ENCODE measurements at places on chromosomes 3 and 15. TPM values are rescaled to one million over a fixed set of nuclear protein-coding genes. Genes with fewer than 3 reads are reported as not detected.
A peak's percentile ranks its signal among the peaks of the same experiment; 100 is the strongest.

DNA sequence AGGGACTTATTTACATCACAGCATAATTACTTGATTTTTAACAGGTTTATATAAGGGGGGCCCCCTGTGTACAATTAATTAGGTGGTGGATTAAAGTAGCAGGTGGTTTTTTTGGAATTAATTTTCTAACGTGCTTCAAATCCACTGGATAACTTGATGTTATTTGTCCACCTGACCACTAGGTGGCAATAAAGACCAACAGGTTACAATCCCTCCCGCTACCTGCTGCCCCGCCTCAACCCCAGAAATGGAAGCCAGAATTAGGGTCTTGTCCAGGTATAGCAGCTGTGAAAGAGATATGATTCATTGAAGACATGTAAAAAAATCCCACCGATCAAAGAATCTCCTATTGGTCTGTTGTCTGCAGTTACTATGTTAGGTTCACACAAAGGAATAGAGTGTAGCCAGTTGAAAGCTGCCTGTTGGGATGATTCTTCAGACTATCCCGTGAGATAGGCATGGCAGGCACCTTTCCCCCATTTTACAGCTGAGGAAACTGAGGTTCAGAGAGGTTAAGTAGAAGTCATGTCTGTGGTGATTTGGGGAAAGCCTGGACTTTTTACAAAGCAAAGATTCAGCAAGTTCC lies 44.0 kb downstream of the MFSD1 start:
- DNase-seq: peak; percentile 10

The TEX55 gene
- total RNA-seq: not detected

GRCh38 chr3:77321646-77322045 lies 281.7 kb downstream of the ROBO2 start:
- DNase-seq: no peak

GRCh38 chr3:10961921-10962320 lies 30.6 kb upstream of the SLC6A1 start:
- no peak for DNase-seq

- DNase-seq: no peak
Observed at GRCh38 chr3:69352305-69353087, 33.4 kb downstream of the FRMD4B start.

The TMIE gene
- total RNA-seq: 0.62 TPM

The KBTBD13 gene
- 1.6 TPM for total RNA-seq

- no peak for DNase-seq
Observed at GRCh38 chr3:14458434-14459275, 56.2 kb downstream of the SLC6A6 start.

DNA sequence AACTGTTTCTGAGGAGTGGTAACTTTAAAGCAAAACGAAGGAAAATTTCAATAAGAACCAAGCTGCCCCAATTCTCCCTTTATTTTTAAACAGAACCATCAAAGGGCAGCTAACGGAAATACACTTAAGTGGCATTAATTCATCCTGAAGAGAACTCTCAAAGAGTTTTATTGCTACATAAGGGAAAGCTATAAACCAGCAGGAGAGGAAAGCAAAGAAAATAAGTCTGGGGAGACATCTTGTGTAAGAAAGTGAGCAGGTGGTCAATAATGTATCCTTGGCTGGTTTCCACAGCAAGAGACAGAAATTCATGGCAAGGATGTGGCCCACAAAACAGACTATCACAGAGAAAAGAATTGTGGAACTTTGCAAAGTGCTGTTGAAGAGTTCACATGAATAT lies 40.0 kb upstream of the CMSS1 start:
- DNase-seq: no peak

- no peak for DNase-seq
Observed at GRCh38 chr15:67276666-67277065, 22.1 kb downstream of the IQCH start.

DNA sequence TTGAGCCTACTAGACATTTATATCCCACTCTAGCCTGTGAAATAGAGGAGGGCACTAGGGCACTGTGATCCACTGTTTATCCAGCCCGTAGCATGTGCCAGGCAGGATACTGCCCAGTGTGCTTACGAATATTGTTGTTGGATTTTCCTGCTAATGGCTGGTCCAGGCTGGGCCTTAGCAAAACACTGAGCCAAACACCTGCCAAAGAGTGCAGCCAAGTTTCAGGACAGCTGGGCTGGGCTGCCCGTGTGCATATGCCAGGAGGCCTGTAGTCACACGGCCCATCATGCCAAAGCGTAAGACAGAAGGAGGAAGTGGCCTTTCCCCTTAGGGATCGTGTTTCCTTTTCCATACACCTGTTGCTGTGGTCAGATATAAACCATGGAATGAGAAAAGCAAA lies 54.5 kb upstream of the ABHD10 start:
- peak; percentile 94 for DNase-seq

DNA sequence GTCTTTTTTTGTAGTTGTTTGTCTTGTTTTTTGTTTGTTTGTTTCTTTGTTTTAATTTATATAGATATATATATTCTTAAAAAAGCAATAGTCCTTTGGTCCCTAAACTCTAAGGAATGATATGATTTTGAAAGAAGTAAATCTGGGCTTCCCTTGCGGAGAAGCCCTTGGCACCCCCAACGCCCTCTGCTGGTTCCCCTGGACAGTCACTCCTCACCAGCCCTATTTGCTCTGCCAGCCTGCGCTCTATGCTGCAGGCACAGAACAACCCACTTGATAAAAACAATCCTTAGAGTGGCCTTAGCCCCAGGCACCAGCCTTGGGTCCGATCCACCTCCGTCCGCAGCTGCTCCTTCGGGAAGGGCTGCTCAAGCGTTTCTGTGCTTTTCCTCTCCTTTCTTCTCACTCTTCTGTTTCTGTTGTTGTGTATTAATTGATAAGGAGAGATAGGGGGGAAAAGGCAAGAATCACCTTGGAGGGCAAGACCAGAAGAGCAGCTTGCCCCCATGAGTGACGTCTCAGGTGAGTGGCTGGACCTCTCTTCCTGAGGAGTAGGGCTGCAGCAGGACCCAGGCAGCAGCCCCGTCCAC lies 13.7 kb upstream of the PARP6 start:
- no peak for DNase-seq

- no peak for DNase-seq
Observed at GRCh38 chr15:68378595-68378994, 53.4 kb downstream of the ITGA11 start.

The ACP3 gene
- total RNA-seq: 0.44 TPM

DNA sequence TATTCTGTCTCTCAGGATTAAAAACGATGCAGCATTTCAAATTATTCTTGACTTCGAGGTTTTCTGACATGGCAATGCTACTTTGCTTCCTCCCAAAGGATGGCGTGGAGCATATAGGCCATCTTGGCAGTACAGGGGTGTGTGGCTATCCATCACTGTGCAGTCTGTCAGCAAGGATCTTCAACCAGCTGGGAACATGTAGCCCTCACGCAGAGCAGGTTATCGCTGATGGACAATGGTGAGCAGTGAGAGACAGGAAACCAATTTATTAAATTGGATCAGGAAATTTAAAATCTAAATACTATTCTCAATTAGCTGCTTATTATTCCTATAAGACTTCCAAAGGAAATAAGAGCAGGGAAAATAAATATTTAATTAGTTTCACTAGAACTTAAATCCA lies 615.3 kb downstream of the OTOL1 start:
- no peak for DNase-seq

DNA sequence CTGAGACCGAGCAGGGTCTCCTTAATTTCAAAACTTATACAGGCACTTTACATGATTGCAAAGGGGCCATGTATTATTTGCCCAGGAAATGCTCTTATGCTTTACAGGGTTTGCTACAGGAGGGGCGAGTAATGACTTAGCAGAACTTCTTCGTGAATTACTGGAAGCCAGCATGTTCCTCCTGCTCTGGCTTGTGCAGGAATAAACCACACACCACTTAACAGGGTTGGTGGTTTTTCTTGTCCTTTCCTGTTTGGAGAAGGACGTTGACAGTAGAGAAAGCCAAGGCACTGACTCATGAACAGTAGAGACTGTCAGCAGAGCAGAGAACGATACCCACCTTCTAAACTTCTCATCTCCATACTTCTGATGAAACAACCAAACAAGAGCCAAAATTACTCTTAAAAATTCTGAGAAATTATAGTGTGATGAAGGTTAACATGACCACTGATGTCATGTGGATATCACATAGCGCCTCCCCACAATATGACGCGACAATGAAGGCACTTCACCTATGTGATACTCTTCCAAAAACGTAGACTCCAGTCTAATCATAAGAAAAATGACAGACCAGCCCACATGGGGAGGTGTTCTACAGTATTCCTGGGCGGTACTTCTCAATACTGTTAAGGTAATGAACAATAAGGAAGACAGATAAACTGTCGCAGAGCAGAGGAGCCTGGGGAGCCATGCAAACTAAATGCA lies 24.7 kb upstream of the MCTP2 start:
- DNase-seq: peak; percentile 25

DNA sequence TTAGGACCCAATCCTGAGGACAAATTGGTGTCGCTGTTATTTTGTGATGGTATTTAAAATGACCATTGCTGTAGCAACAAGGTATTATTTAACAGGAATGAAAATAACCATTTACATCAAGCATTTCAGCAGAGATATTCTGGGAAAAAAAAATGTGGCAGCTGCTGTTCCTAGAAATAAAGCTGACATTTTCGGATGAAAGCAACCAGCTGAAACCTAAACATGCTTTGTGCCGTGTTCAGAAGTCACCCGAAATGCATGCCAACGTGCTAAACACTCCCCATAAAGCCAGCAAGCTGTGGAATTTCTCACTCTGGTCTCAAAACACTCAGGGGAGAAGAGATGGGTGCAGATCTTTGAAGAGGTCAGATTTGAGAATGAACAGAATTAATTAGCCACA lies 31.5 kb upstream of the TAFA4 start:
- peak; percentile 57 for DNase-seq

GRCh38 chr3:112605285-112605684 lies 35.7 kb downstream of the CCDC80 start:
- DNase-seq: peak; percentile 82

The GPR171 gene
- total RNA-seq: 0.04 TPM

The ATP13A3 gene
- 35.2 TPM for total RNA-seq

DNA sequence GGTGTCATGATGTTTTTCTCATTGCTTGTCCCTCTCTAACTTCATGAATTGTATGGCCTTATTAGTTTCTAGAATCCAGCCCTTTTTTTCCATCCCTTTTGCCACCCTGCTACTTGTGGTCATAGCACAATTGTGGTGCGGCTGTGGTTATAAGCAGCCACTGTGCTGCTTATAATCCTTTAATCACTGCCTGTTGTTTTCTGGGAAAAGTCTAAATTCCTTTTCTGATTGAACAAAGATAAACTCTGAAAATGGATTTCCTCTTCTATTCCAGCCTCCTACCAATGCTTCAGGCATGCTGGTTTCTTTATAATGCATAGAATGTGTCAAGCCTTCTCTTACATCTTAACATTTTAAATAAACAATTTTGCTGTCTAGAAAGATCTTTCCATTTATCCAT lies 319.5 kb downstream of the C3orf38 start:
- DNase-seq: no peak

GRCh38 chr3:127224118-127224517 lies 31.2 kb downstream of the PRR23E start:
- peak; percentile 8 for DNase-seq

DNA sequence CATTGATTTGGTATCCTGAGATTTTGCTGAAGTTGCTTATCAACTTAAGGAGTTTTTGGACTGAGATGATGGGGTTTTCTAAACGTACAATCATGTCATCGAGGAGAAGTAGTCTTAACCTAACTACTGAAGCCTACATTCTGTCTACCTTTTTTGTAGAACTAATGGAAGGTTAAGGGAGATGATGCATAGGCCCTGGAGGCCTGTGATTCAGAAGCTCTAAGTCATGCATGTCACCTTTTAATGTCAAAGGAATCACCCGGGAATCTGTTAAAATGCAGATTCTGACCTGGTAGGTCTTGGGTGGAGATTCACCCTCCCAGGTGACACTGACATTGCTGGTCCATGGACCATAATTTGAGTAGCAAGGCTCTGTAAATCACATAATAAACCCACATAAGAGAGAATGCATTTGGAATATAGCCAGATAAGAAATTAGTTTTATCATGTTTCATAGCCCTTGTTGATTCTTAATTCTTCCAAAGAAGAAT lies 64.9 kb downstream of the GHSR start:
- no peak for DNase-seq

The NAALADL2 gene
- 17.4 TPM for total RNA-seq

DNA sequence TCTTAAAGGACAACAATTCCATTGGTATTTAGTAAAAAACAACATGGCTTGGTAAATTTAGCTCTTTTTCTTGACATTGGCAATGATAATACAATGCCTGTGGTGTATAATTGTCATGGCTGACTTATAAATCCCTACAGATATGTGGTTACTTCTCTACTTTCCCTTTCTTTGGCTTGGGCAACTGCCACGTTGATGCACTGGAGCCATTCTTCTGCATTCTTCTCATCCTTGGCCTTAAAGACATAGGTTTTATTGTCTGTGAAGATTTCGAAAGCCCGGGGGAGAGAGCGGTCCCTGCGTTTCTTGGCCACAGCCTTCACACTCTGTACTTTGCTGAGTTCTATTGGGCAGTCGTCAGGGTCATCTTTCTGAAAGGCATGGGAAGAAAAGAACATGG lies 101.1 kb upstream of the CCNL1 start:
- DNase-seq: no peak

The LMCD1 gene
- 159 TPM for total RNA-seq

- no peak for DNase-seq
Observed at GRCh38 chr15:85559530-85559929, 179.1 kb downstream of the AKAP13 start.

DNA sequence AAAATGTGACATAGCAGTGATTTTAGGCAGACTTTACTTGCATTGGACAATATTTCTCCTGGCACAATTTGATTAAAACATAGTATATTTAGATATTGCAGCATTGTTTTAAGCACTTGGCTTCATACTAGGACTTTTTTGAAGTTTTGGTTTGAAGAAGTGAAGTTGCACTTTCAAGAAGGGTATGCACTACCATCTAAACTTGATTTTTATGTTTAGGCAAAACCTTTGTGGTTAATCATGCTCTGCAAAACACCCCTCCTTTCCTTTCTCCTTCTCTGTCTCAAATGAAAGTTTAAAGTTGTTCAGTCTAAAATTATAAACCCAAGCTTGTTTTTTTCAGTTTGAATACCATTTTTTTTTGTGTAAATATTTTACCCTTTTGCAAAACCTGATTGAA lies 173.8 kb downstream of the TCF12 start:
- DNase-seq: no peak

GRCh38 chr15:71530116-71530515 lies 280.2 kb upstream of the NR2E3 start:
- DNase-seq: no peak

DNA sequence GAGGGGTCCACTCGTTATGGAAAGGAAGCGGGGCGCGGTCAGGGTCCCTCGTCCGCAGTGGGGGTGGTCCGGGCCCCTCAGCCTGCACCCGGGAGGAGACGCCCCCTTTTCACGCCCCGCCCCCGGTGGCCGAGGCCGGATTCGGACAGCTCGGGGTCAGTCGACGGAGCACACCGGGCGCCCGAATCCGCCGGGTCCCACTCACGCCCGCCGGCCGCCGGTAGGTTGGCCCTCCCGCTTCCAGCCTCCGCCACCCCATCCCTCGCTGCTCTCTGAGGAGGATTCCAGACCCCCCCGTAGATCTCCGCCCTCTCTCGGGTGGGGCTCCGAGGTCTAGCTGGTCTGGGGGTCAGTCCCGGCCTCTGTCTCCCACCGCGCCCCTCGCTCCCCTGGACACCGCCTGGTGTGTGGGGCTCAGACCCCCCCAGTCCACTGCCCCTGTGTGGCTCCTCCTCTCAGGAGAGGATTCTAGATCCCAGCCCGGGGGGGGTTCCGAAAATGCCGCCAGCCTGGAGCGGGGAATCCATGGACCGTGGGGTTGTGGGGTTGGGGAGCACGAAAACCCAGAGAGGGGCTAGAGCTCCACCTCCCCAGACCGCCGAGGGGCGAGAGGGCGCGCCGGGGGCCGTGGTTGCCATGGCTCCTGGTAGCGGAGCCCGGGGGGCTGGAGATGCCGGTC lies 725 bp downstream of the CHL1 start:
- peak; percentile 4 for DNase-seq
